ENCODE measurements at places on chromosomes 4 and X.

DNA sequence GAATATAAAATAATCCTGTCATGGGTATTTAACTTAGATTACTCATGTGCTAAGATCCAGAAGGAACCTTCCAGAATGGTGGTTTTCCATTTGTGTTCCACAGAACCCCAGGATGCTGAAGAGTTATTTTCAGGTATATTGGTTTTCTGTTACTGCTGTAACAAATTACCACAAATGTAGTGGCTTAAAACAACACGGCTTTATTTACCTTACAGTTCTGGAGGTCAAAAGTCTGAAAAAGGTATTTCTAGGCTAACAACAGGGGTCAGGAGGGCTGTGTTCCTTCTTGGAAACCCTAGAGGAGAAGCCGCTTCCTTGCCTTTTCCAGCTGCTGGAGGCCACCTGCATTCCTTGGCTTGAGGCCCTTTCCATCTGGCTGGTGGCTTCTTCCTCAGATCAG is 57.9 kb upstream of the HPSE start:
- DNase-seq, result no peak

GRCh38 chr4:15235135-15235534 is 192.7 kb upstream of the C1QTNF7 start:
- DNase-seq, result no peak

GRCh38 chr4:74016068-74016467 is 17.6 kb upstream of the CXCL5 start:
- DNase-seq, result no peak

GRCh38 chrX:19772096-19772821 is 115.1 kb downstream of the SH3KBP1 start:
- DNase-seq, result no peak

- no peak for DNase-seq
These were observed 19.7 kb upstream of the PRPS2 start for GRCh38 chrX:12771445-12772069.

DNA sequence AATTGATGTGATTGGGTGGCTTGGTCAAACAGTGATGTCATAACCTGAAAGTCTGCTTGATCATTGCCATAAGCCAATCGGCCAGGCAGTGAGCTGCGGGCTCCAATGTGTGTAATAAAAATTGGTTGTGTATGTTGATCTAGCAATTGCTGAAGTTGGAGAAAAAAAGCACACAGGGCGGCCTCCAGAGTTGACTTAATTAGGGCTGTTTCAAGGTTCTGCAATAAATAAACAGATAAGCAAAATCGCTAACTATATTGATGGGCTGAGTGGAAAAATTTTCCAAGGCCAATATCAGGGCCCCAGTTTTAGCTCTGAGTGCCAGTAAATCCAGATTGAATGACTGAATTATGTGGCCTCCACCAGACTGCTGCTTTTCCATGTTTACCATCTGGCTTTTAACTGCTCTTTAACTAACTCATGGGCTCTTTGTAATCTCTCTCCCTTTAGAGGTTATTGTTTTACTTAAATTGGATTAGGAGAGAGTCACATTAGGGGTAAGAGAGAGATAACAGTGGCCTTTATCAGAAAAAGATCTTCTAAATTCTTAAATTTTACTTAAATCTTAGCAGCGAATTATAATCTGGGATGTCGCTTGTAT is 160.6 kb upstream of the WDFY3 start:
- DNase-seq, result no peak

DNA sequence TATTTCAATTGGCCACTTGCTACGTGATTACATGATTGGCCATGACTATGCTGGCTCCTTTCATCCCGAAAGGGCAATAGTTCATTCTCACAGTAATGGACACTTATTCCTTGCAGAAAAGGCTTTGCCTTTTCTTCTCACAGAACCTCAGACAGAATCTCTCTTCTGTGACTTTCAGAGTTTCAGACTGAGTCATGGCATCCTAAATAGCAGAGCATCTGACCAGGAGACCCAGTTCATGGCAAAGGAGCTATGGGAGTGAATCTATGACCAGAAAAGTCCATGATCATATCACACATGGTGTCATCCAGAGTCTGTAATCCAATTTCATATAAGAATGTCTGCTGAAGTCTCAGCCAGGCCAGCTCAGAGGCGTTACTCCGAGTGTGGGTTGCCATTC is 263.3 kb upstream of the CLNK start:
- DNase-seq, result no peak

GRCh38 chrX:20402956-20403355 is 136.2 kb upstream of the RPS6KA3 start:
- DNase-seq, result no peak

DNA sequence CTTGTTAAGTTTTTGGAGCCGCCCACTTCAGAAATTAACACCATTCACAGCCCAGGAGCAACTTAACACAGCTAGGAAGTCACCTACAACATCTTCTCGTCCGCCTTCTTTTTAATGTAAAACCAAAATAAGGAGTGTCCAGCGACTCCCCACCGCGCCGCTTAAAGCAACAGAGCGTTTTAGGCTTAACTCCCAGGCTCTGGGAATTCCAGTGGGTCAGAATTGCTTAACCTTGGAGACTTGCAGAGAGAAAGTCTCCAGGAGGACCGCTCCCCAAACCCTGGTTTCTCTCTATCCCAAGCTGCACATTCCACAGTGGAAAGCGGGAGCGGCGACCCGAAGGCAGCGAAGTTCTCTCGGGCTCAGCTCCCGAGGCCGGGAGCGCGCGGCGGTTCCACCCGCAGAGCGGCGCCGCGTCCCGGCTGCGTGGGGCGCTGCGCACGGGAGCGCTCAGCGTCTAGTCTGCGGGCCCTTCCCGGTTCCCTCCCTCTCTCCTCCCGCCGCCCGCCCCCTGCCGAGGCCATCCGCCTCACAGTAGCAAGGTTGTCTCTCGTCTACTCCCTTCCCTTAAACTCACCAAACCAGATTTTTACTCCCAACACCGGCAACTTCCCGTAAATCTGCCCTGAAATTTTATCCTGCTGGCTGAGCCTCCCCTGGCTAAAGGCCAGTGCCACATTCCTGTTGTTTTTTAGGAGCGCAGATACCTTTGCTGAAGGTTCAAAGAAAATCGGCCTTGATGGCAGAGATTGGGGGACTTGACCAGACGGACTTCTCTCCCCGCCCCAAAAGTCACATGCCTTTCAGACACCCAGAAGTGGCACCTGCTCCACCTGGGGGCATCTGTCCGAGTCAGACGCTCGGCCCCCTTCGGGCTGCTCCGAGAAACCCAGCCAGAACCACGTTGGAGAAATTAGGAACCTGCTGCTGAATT is at the start of gene RBM47:
RBM47 (minus strand) TSS at position 464 of the 934 bp plus-strand sequence. CDS start 190,971 bp downstream, outside the sequence.
- peak; percentile 47 for DNase-seq
